ENCODE measurements at places on chromosomes 11 and 22.
A peak's percentile ranks its signal among the peaks of the same experiment; 100 is the strongest.

- no peak for DNase-seq
Measured at GRCh38 chr11:1773994-1774550, 10.3 kb upstream of the CTSD start.

- DNase-seq: no peak
Measured at GRCh38 chr11:12226093-12226492, 115.7 kb downstream of the MICAL2 start.

DNA sequence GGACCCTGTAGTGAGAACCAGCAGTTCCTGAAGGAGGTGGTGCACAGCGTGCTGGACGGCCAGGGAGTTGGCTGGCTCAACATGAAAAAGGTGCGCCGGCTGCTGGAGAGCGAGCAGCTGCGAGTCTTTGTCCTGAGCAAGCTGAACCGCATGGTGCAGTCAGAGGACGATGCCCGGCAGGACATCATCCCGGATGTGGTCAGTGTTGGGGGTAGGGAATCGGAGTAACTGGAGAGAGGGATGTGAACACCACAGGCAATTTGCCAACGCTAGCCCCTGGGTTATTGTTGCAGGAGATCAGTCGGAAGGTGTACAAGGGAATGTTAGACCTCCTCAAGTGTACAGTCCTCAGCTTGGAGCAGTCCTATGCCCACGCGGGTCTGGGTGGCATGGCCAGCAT lies 19.9 kb downstream of the MADD start:
- no peak for DNase-seq

GRCh38 chr11:130379276-130379675 lies 49.1 kb downstream of the ADAMTS8 start:
- no peak for DNase-seq

- DNase-seq: no peak
Measured at GRCh38 chr11:102234779-102235439, 82.4 kb upstream of the BIRC3 start.

DNA sequence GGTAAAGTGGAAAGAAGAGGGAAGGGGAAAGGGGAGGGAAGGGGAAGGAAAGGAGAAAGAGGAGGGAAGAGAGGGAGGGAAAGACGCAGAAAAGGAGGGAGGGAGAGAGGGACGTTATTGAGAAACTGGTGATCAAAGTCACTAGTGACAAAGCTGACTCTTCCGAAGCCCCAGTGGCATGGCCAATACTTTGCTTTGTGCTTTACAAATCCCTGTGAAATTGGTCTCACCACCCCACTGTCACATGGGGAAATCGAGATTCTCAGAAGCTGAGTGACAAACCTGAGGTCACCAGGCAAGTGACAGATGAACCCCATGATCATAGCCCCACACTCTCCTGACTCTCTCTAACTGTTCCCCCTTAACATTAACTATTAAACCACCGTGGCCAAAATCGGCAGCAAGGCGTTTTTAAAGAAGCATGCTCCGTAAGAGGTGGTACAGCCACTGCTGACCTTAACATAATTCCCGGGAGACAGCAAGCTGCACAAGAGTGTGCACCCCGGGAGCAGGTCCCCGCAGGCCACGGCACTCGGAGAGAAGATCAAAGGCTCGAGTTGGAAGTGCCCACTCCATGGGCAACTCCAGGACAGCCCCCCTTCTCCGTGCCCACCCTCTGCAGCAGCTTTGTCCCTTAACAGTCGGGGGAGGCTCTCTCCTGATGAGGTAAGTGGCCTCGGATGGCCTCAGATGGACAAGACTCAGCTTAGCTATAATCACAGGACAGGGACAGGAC lies 34.8 kb downstream of the CELSR1 start:
- no peak for DNase-seq

- no peak for DNase-seq
Measured at GRCh38 chr11:1549338-1550330, 22.4 kb downstream of the DUSP8 start.

GRCh38 chr22:42808521-42808920 lies 48.6 kb downstream of the ARFGAP3 start:
- no peak for DNase-seq

DNA sequence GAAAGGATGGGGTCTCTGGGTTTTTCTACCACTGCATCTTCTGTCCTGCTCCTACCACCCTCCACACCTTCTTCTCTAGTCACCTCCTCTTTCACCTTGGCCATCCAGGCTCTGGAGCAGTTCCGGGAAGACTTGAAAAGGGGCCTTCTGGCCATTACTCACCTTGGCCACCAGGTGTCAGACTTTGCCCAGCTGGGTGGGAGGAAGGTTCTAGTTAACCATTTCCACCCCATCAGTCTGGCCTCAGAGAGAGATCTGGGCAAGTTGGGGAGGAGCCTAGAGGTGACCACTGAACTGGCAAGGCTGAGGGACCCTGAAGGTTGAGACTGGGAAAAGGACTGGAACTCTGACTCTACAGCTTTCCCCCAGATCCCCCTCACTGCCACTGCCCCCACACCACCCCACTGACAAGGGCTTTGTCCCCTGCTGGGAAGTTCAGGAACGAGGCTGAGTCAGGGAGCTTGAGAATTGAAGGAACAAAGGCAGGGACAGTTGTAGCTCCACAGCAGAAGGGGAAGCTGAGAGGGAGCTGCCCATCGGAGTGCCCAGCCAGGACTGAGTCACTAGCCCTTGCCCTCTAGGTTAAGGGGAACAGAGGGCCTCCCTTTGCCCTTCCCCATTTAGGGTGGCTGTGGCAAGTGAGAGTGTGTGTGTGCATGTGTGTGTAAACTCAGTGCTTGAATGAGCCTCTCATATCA lies 3.7 kb upstream of the POLD4 start:
- peak; percentile 29 for DNase-seq

DNA sequence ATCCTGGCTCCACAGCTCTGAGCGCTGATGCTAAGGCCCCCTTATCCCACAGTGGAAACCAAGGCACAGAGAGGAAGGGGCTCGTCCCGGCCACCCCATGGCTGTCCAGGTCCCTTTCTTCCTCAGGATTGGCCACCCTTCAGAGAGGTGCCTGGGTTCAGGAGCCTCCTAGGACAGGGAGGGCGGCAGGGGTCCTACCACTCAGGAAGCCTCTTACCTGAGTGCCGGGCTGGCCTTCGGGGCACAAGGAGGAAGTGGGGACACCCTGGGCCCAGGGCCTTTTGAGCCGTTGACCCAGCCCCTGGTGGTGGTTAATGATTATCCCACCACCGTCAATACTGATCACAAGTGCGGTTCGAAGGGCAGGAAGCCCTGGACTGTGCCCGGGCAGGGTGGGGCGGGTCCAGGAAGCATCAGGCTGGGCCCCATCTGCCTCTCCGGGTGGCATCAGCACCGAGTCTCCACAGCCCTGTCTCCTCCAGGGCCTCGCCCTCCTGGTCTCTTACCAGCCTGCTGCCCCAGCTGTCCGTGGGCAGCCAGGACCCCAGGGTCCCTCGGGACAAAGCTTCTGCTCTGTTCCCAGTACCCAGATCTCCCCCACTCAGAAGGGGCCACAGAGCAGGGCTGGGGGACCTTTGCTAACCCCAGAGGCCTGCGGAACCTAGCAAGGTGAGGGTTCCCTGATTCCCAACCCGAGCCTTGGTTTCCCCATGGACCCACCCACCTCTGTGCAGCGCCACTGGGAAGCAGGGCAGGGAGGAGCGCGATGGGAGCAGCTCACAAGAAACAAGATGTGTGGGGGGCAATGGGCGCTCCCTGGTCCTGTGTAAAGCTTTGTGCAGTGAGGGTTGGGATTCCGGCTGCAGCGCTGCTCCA lies 15.0 kb upstream of the EHD1 start:
- no peak for DNase-seq

DNA sequence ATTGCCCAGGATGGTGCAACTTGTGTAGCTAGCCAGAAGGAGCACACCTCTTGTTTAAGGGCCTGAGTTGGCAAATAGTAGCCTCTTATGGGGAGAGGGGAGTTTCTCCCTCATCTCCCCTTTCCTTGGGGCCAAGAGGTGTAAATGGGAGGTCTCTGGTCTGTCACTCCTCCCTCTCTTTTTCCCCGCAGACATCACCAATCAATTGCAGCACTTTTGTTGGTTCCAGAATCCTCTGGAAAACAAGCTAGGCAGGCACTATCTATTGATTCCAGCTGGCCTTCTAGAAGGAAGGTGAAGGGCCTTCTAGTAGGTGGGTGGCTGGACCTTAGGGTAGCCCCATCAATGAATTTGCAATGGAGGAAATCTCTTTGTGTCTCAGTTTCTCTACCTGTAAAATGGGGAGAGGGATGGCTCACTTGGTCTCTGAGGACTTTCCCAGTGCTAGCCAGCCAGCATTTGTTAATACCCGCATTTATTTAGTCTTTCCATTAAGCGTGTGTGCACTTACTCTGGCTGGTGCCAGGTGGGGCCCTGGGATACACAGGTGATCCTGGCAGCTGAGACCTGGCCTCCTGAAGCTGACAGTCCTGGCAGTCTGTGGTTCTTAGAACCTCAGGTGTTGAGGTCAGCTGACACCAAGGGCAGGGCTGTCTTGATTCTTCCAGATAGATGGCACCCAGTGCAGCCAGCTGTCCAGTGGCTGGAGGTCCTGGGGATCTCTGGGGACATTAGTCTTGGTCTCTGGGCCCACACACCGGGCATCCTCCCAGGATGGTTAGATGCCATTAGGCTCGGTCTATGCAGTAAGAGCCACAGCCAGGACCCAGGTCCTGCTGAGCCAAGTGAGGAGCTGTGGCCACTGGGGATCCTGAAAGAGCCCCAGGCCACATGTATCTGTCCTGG lies 51.7 kb downstream of the TSPAN18 start:
- DNase-seq: no peak

GRCh38 chr22:16866167-16866566 lies 41.0 kb upstream of the XKR3 start:
- DNase-seq: no peak

- no peak for DNase-seq
Measured at GRCh38 chr11:91857179-91857578, 367.4 kb upstream of the FAT3 start.

- DNase-seq: no peak
Measured at GRCh38 chr11:93514712-93515111, 28.5 kb downstream of the SMCO4 start.

DNA sequence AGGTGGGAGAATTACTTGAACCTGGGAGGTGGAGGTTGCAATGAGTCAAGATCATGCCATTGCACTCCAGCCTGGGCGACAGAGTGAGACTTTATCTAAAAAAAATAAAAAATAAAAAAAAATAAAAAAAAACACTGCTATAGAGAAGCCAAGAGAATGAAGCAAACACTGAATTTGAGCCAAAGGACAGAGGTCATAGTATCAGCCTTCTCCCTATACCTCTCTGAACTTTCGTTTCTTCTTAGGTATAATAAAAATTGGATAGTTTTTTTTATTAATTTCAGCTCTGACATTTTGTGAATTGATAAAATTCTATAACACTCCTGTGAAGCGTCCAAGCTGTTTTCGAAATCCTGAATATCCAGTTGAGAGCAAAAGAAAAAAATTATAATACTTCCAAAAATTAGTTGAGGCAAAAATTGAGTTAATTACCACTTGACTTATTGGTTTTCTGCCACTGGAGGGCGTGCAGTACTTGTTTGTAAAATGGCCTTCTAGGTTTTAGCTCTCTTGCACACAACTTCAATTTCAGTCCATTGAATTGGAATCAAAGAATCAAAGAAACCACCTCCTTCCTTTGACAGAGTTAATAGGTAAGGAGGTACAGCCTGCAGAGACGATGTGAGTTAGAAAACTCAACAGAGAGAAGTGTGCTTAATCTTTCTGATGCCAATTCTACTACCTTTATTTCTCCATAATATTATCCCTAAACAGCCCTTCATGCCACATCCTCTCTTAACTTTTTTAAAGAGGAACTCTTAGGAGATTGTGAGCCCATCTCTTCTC lies 143.2 kb downstream of the BBOX1 start:
- no peak for DNase-seq

DNA sequence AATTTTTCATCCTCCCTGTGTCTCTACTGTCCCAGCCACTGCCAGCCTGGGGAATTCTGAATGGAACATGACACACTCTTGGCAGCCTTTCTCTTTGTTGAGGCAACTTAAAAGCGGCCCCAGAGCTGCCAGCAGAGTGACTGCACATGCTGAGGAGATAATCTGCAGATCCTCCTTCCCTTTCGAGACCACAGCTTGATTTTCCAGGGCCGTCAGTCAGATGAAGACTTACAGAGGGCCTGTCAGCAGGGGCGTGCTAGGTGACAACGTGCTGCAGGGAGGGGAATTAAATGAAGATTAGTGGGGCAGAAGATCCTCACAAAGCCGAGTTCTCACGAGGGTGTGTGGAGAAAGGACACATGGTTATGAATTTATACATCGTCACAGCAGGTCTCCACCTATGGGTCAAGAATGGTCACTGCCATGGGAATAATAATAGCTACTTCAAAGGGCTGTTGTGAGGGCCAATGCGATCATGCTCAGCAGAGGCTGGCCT lies 193.5 kb upstream of the PITPNB start:
- no peak for DNase-seq

- no peak for DNase-seq
Measured at GRCh38 chr11:84250834-84251613, 964.9 kb upstream of the CCDC90B start.

- DNase-seq: no peak
Measured at GRCh38 chr11:15062599-15062998, 10.8 kb upstream of the CALCB start.

DNA sequence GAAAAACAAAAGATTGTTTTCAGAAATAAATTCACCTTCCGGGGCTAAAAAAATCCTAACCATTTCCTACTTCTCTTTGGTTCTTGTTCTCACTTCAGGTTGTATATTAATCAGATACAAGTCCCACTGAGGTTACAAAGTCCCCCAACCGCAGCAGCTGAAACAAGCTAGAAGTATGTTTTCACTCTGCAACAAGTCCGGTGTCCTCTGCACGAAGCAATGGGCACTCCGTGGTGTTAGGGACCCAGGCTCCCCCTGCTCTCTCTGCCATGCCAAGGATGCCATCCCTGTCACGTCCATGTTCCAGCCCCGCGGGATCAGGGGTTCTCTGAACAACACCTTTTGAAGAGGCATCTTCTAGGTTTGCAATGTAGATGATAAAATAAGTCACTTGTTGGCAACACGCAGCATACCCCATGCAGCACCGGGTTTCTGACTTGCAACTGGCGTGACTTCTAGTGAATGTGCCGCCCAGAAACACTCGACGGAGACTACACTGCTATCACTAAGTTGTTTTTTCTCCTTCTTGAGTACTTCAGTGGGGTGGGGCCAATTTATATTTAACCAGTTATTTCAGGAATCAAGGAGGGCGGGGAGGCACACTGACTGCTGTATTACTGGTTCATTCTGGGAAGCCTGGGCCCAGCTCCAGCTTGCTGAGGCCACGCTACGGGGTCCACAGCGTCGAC lies 25.4 kb upstream of the GSTP1 start:
- no peak for DNase-seq

DNA sequence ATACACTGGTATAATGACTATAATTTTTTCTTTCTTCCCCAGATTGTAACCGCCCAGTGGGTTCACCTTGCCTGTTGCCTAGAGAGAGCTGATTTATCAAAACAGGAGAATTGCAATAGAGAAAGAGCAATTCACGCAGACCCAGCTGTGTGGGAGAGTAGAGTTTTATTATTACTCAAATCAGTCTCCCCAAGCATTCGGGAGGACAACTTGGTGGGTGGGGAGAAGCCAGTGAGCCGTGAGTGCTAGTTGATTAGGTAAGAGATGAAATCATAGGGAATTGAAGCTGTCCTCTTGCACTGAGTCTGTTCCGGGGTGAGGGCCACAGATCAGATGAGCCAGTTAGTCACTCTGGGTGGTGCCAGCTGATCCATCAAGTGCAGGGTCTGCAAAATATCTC lies 73.2 kb downstream of the SLC35F2 start:
- DNase-seq: no peak

GRCh38 chr22:45240104-45240809 lies 437 bp downstream of the KIAA0930 start:
- peak; percentile 7 for DNase-seq

GRCh38 chr11:81756864-81757595 lies 976.6 kb downstream of the FAM181B start:
- no peak for DNase-seq

All from stimulated activated CD4-positive, alpha-beta T cell treated with anti-CD3 and anti-CD28 coated beads, Interleukin-1b, Interleukin-23, amount 100 ng/mL, for 1 hour (primary cell).